Vagina (tissue), 2 donors: ENCODE measurements at places on chromosomes 5 and 9. TPM values are rescaled to one million over a fixed set of nuclear protein-coding genes. Genes with fewer than 3 reads are reported as not detected.

Gene QRFP
- not detected for total RNA-seq

Gene SLC22A4
- 1.7 TPM for total RNA-seq

Gene LRRC19
- not detected for total RNA-seq

Gene PDE8B
- 5.9 TPM for total RNA-seq

Gene ITGA2
- total RNA-seq: 18.4 TPM

Gene COX7C
- 270 TPM for total RNA-seq

Gene ENTREP1
- total RNA-seq: 12.5 TPM

Gene FOXD4L5
- total RNA-seq: not detected

Gene SNX24
- 19.4 TPM for total RNA-seq

Gene PTPRD
- 10.3 TPM for total RNA-seq

Gene FGF18
- total RNA-seq: 1.7 TPM

Gene SNAPC4
- total RNA-seq: 3.2 TPM

Gene ZNF608
- total RNA-seq: 20.6 TPM

Gene ERP44
- 13.5 TPM for total RNA-seq

Gene GPR150
- 1.7 TPM for total RNA-seq

Gene UBQLN1
- 90.8 TPM for total RNA-seq

Gene SPATA31C1
- total RNA-seq: not detected

Gene CREB3
- total RNA-seq: 35.1 TPM

Gene CMYA5
- 10.1 TPM for total RNA-seq

Gene RANBP17
- 5.4 TPM for total RNA-seq

Gene PHF24
- total RNA-seq: 0.25 TPM

Gene SV2C
- 3.4 TPM for total RNA-seq

Gene PCAT7
- total RNA-seq: not detected

Gene MARCHF3
- total RNA-seq: 2.0 TPM

Gene AMBP
- total RNA-seq: not detected

Gene PRR16
- total RNA-seq: 19.6 TPM

Gene CDC25C
- total RNA-seq: 2.0 TPM

Gene PCDHGB4
- 10.3 TPM for total RNA-seq

Gene PIP5K1B
- total RNA-seq: 2.9 TPM

Gene SH2D3C
- total RNA-seq: 19.6 TPM

Gene PCDHB3
- 2.0 TPM for total RNA-seq

Gene CAVIN4
- 0.49 TPM for total RNA-seq

Gene ANKRD31
- 1.2 TPM for total RNA-seq

Gene DOLK
- total RNA-seq: 8.1 TPM

Gene SH3GL2
- total RNA-seq: not detected

Gene SPINK13
- total RNA-seq: not detected
